ENCODE measurements at places on chromosomes 6 and 20.

- no peak for DNase-seq
These were observed 20.0 kb upstream of the NFATC2 start for GRCh38 chr20:51562332-51563173.

DNA sequence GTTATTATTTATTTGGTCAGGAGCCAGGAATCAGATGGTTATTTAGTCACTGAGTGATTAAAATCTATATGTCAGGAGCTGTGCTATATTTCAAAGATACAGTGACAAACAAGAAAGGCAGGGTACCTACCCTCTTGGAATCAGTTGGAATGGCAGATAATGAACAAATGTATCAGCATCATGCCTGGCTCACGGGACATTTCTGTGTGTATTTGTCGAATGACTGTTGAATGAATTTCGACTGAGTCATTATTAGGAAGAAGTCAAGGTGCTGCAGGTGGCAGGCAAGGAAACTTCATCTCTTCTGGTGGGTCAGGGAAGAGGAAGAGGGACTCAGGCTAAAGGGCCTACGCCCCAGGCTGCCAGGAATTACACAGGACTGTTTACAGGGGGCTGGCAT is 13.6 kb downstream of the PKIG start:
- DNase-seq = no peak

DNA sequence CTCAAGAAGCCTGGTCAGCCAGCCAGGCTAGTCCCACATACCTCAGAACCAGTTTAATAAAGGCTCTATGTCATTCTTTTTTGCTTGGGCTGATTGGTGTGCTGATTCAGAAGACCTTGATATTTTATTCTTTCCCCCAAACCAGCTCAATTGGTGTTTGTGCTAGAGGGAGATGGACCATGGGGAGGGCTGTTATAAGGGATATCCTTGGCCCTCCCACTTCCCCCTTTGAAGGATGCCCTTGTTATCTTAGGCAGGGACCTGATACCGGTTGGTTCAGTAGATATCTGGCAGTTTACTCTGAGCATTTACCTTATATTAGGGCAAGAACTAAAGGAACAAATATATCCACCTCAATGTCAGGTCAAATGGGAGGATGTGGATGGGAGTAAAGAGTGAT is 207.4 kb downstream of the LRFN2 start:
- no peak for DNase-seq

- DNase-seq = no peak
These were observed at the start of gene SERAC1 for GRCh38 chr6:158168040-158168289. Gene SERAC1, minus strand, starts transcription at chr6:158168262. Its CDS starts 9,899 bp downstream, at chr6:158158363.

GRCh38 chr6:18016133-18016532 is 28.7 kb upstream of the KIF13A start:
- no peak for DNase-seq

DNA sequence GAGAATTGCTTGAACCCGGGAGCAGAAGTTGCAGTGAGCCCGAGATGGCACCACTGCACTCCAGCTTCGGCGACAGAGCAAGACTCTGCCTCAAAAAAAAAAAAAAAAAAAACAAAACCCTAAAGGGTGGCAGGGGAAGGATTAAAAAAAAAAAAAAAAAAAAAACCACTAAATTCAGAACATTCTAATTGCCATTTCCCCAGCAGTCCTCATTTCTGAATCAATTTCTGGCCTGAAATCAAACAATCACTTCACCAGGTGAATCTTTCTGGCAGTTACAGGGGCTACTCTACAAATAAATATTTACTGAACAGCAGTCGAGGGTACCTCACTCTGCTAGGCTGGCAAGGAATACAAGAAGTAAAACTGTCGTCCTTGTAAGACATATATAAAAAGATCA is 1.2 kb downstream of the UQCC1 start:
- no peak for DNase-seq

GRCh38 chr20:36304786-36305495 is 1.2 kb upstream of the DLGAP4 start:
- no peak for DNase-seq

- no peak for DNase-seq
These were observed at the start of gene RBM24 for GRCh38 chr6:17281100-17281496. Gene RBM24, plus strand, starts transcription at chr6:17281361. Its CDS starts 221 bp downstream, at chr6:17281582.

- no peak for DNase-seq
These were observed 85.6 kb upstream of the PTPRK start for GRCh38 chr6:128605961-128606360.

DNA sequence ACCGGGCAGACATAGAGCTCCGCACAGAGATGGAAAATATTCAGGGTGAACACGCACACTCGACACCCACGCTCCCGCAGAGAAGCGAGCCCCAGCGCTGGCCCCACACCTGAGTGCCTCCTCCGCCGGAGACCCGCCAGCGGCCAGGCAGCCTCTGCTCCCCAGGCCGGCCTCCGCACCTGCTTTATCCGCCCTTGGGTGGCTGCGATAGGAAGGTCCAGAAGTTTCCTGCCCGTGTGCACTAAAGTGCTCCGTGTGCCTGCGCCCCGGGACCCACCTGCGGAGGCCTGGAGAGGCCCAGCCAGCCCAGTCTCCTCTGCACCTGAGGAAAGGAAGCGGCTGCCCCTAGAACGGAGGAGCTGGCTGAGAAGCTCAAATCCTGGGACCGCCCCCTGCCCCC is 10.8 kb upstream of the FOXC1 start:
- no peak for DNase-seq

DNA sequence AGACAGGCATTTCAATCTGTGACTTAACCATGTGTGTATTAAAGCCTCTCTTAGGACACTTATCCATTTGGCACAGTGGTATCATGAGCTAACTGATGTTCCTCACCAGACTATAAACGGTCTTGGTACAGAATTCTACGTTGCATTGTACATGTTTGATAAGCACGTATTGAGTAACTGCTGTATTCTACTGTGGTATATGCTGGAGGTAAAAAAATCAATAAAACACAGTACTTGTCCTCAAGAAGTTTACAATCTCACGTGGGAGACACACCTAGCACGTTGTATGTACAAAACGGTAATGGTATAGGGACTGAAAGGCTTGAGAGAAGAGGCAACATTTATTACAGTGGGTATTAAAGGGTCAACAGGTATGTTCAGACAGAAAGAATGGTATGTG is 33.2 kb upstream of the FAM83C start:
- DNase-seq = no peak

DNA sequence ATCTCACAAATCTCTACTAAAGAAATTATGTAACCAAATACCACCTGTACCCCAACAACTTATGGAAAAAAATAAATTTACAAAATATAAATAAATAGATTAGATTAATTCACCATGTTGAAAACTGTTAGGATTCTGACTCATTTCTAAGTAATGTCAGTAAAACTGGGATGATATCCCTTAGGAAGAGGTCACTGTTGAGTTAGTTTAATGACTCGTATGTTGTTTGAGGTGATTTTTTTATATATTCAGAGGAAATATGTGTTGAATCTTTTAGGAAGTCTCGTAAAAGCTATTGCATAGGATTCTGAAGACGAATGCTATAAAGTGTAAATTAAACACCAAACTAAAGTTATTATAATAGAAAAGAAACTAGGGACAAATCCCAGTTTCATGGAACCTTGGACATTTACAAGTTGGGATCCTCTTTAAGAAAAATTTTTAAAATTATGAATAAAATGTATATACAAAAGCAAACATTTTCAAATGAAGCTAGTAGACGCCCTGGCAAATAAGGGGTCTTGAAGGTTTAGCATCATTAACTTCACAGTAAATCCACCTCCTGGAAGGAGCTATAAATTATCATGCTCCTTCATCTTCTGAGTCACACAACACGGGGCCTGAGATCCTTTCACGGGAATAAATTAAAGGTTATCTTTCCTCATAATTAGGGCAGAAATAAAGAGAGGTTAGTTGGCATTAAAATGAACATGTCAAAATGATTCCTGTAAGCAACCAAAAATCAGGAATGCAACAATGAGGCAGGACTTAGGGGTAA is 37.0 kb upstream of the POU3F2 start:
- no peak for DNase-seq

- DNase-seq = no peak
These were observed 32.0 kb upstream of the POU5F1 start for GRCh38 chr6:31202259-31203166.

- DNase-seq = no peak
These were observed 27.8 kb upstream of the PIM1 start for GRCh38 chr6:37142050-37142614.

- DNase-seq = peak; percentile 43
These were observed 39.0 kb downstream of the SLC23A2 start for GRCh38 chr20:4962241-4962855.

GRCh38 chr20:53828682-53829254 is 235.1 kb upstream of the ZNF217 start:
- no peak for DNase-seq

DNA sequence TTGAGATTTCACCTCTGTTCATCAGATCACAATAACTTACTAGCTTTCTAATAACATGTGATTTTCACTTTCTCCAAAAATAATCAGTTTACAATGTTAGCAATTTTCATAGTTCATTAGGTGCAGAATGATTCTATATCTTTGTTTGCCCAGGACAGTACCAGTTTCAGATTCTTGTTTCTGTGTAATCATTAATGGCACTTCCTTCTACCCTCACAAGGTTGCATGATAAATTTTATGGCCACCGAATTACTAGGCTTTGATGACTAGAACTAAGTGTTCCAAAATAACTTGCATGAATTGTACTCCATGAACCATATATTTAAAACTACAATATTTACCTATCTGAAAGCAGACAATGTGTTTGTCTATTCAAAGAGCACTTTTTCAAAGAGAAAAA is 442.3 kb downstream of the EPHA7 start:
- no peak for DNase-seq

GRCh38 chr6:28651161-28651560 is 125.5 kb downstream of the GPX5 start:
- DNase-seq = no peak

GRCh38 chr20:58709013-58709702 is 16.6 kb downstream of the NPEPL1 start:
- no peak for DNase-seq

- DNase-seq = no peak
These were observed 90.0 kb downstream of the PLG start for GRCh38 chr6:160791981-160792418.

DNA sequence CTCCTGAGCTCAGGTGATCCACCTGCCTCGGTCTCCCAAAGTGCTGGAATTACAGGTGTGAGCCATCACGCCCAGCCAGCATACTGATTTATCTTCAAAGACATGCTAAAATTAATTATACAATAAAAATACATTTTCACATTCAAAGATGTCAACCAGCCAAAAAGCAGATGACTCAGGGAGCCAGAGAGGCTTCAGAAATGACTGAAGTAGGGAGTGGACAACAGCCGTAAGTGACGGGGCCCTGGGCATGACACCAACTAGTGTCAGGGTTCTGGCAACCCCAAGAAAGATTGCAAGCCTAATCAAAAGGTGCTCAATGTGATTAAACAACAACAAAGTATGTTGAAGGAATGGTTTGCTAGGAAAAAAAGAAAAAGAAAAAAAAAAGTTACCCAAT is 28.4 kb downstream of the GPLD1 start:
- no peak for DNase-seq

- no peak for DNase-seq
These were observed 448.7 kb upstream of the JARID2 start for GRCh38 chr6:14796974-14797762.

- DNase-seq = no peak
These were observed 209.0 kb downstream of the SIM1 start for GRCh38 chr6:100255701-100256100.

DNA sequence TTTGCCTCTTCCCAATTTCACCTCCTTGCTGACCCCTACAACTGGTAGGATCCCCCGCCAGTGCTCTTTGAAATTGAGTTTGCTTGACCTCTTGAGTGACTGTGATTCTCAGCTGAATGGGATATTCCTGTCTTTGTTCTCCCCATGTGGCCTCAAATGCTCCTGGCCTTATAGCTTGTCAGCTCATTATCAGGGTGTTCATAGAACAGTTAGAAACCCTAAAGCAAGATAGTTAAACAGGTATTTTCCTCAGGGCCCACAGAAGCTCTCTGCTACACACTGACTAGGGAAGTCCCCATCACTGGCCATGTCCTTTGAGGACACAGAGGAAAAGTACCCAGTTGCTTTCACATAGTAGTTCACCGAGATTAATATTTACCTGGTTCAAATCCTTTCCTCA is 211.5 kb upstream of the DTNBP1 start:
- no peak for DNase-seq

- no peak for DNase-seq
These were observed 72.9 kb upstream of the EEF1E1 start for GRCh38 chr6:8175046-8175777.

- no peak for DNase-seq
These were observed 291.9 kb upstream of the SGK1 start for GRCh38 chr6:134609716-134610261.

DNA sequence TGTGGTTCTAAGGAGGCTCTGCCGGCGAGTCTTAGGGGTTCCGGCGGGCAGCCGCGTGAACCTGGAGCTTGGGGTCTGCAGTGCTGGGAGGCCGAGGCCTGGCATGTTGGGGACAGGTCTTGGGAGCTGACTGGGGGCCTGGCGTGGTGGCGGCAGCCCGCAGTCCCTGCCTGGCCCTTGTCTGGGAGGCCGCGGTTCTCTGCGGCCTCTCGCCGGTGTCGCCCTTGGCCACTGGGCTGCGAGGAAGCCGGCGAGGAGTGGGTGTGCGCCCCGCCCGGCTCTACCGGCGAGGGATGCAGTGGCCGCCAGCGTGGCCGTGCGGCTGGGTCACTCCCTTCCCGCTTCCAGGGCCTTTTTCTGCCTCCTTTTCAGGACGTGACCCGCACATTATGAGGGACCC is 36.3 kb downstream of the IGF2R start:
- DNase-seq = no peak

DNA sequence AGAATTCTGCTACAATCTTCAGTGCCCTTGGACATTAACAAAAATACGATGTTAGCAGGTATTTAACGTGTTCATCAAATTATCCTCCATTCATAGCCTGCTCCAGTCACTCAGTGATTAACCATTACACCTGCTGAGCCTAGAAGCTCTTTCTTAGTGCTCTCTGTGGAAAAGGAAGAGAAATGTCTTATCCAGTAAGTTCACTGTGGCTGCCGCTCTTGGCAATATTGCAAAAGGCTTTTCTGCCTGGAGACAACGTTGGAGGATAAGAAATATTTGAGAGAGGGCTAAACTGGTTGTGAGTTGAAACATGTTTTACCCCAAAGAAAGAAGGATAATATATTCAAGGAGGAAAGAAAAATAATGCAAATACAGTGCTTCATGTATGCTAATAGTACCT is 217.4 kb upstream of the HSF2 start:
- DNase-seq = no peak

DNA sequence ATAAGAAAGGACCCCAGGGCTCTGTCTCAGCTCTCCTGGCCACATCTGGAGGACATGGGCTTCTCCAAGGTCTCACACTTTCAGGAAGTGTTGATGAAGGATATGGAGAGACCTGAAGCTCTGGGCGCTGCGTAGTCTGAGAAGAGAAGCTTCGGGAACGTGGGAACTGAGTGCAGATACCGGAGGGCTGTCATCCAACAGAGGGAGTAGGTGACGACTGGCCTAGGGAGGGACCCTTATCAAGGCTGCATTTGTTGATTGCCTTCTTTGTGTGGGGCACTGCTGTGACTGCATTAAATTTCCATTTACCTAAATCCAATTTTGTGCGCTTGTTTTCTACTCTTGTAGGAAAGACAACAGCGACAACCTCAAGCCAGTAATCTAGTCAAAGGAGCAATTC is 63.4 kb downstream of the PLG start:
- DNase-seq = no peak

GRCh38 chr6:122399348-122400120 is at the start of gene HSF2:
Gene HSF2, plus strand, starts transcription at chr6:122399652. Its CDS starts 86 bp downstream, at chr6:122399738.
- peak; percentile 93 for DNase-seq

- DNase-seq = no peak
These were observed 39.5 kb downstream of the C20orf203 start for GRCh38 chr20:32634041-32634805.
